Activated CD4-positive, alpha-beta T cell treated with anti-CD3 and anti-CD28 coated beads for 36 hours (primary cell): ENCODE measurements at places on chromosomes 7 and 10. TPM values are rescaled to one million over a fixed set of nuclear protein-coding genes. Genes with fewer than 3 reads are reported as not detected.
A peak's percentile ranks its signal among the peaks of the same experiment; 100 is the strongest.

- H3K36me3 ChIP-seq, result peaks cover 8% of the 10 kb centered on the region
- no peak for DNase-seq
- no peak overlapping the region for H3K4me3 ChIP-seq
- H3K27me3 ChIP-seq, result no peaks in the 10 kb centered on the region
These were observed 73.3 kb upstream of the RHEB start for GRCh38 chr7:151592868-151593486.

DNA sequence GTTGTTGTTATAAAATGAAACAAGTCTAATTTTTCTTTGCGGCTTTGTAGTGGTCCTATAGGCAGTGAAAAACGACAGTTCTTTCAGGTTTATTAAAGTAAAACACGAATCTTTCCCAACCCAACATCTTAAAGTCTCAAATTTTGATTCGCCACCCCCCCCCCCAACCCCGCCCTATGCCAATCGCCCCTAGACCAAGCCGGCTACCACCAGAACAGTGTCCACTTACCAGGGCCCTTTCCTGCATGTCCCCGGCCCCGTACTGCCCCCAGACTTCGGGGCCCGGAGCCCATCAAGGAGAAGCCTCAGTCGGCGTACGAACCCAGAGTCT is 335 bp upstream of the CHCHD1 start:
- peak overlapping the region; percentile 97 for H3K27ac ChIP-seq
- peak overlapping the region; percentile 82 for H3K4me3 ChIP-seq
- no peaks in the 10 kb centered on the region for H3K27me3 ChIP-seq
- DNase-seq, result no peak
- peaks cover 51% of the 10 kb centered on the region for H3K4me1 ChIP-seq

DNA sequence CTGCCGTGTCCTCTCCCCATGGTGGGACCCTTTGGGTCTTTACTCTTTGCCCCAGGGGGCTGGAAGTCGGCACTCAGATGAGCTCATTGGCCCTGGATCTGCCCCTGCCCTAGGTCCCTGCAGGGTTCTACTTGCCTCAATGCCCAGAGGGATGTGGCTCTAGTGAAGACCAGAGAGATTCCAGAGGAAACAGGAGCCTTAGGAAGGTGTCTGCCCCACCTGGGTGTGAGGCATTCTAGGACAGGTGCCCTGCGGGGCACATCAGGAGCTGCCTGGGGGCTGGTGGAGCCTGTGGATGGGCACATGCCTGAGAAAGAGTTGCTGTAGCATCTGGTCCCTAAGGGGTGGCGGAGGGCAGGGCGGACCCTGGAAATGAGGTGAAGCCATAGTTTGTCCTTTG is 128.6 kb downstream of the ADCY1 start:
- H3K36me3 ChIP-seq, result no peaks in the 10 kb centered on the region
- H3K27ac ChIP-seq, result no peak overlapping the region
- peaks cover 10% of the 10 kb centered on the region for H3K27me3 ChIP-seq

DNA sequence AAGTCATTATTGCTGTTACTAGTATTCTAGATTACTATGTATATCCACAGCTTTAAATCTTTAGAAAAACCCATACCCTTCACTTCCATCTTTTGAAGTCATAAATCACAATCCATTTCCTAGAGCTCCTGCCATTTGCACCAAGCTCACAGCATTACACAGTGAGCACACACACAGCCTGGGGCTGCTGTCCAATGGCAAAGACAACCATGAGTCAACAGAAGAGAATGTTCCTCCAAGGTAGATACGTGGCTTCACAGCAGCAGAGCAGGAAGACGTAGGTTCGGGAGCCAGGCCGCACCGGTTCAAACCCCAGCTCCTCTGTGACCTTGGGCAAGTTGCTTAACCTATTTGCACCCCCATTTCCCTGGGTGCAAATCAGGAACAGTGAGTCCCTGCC is 234.6 kb downstream of the DIP2C start:
- H3K27ac ChIP-seq, result peak overlapping the region; percentile 82
- H3K4me3 ChIP-seq, result peak overlapping the region; percentile 30
- H3K4me1 ChIP-seq, result peaks cover 43% of the 10 kb centered on the region

DNA sequence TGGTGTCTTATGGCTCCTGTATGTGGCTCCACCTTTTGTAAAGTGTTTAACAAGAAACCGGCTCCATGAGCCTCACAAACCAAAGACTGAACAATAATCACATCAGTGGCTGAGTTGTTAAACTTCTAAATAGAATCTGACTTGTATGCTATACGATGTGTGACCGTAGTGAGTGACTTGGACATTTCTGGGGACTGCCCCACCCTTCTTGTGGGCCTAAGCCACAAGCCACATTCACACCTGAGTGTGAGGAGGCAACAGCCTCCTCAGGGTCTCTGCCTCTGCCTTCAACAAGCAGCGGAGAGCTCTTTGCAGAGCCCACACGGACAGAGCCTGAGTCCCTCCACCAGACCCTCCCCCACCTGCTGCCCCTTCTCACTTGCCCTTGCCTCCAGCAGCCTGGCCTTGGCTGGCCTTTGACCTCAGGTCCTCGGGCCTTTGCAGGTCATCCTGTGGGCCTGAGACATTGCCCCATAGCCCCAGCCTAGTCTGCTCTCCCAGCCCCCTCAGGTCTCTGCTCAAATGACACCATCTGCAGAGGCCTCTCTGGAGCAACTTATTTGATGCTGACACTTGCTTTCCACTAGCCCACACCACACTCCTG is 156.8 kb upstream of the TNS3 start:
- peaks cover 2% of the 10 kb centered on the region for H3K27me3 ChIP-seq
- H3K36me3 ChIP-seq, result no peaks in the 10 kb centered on the region
- H3K27ac ChIP-seq, result no peak overlapping the region

DNA sequence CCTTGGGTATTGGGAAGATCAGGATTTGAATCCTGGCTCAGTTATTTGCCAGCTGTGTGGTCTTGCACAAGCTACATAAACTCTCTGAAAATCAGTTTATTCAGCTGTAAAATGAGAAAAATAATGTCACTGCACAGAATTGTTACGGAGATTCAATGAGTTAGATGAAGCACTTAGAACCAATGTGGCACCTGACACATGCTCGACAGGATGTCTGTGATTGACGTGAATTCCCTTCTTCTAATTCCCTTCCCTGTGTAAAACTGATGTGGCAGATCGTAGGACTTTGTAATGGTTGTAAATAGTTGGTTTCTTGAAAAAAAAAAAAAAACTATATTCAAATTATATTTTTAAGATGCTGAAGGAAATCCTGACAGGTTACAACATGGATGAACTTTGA is 249.9 kb upstream of the MKLN1 start:
- DNase-seq, result no peak
- peaks cover 52% of the 10 kb centered on the region for H3K4me1 ChIP-seq
- H3K27ac ChIP-seq, result no peak overlapping the region

DNA sequence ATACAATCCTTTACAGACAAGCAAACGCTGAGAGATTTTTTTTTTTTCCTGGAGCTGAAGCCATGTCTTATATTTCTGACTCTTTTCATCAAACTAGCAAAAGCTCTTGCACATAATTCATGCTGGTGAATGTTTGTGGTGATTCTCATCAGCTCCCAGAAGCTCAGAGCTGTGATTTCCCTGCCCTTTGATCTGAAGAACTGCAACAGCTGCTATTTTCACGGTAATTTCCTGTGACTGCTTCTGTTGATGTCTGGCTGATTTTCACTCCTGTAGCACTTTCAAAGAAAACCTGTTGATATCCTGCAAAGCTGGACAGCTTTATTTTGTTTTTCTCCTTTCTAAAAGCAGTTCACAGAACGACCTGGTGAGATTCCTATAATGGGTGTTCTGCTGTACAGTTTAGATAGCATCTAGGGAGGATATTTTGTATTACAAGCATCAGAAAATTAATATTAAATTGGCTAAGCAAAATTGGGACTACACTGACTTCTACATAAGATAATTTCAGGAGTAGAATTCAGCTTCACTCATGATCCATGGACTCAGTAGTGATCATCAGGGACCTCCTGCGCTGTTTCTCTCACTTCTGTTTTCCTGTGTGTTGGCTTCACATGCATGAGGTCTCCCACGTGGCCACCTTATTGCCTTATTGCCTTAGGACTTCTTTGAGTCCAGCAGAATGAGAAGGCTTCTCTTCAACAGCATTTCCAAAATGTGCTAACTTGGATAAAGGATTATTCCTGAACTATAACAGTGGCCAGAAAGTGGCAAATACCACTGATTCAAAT is 1111.6 kb upstream of the SORCS1 start:
- no peak overlapping the region for H3K27ac ChIP-seq
- H3K36me3 ChIP-seq, result no peaks in the 10 kb centered on the region
- H3K4me1 ChIP-seq, result no peaks in the 10 kb centered on the region

DNA sequence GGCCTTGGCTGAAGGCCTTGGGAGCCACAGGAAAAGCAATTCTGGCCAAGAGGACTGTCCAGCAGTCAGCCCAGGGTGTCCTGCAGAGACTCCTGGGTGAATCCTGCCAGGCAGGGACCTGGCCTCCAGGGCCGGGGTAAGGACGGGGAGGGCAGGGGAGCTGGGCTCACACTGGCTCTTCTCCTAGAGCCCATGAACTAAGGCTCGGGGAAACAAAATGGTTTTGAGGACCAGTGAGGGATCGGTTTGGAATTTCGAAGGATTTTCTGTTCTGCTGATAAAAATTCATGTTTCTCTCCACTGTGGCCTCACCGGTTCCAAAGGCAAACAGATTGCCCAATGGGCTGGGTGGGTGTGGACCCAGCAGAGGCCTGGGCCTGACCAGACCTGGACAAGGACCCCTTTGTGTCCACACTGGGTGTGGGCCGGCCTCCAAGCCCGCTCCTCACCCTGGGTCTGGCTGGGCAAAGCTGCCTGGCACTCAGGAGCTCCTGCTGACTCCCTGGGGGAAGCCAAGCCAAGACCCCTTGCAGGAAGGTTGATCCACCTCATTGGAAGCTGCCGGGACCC is 27.3 kb downstream of the FAM20C start:
- no peaks in the 10 kb centered on the region for H3K27me3 ChIP-seq
- no peaks in the 10 kb centered on the region for H3K36me3 ChIP-seq
- H3K4me1 ChIP-seq, result no peaks in the 10 kb centered on the region
- no peak overlapping the region for H3K27ac ChIP-seq
- DNase-seq, result no peak

DNA sequence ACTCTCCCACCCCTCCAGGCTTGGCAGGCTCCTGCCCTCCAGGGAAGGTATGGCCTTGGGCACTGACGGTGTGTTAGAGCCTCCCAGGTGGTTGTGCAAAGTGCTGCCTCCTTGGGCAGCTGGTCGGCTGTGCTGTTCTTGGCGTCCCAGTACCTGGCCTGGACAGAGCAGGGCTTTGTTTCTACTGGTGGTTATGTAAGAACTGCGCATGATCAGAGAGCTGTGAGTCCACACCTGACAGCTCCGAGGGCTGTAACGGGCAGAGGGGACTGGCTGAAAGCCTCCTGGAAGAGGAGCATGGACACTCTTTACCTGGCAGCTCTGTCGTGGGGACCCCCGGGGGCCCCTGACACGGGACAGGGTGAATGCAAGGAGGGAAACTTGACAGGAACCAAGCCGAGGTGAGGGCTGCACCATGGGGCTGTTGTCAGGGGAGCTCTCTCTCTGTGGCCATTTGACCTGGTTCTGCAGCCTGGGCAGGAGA is 3.1 kb upstream of the SFRP5 start:
- peaks cover 9% of the 10 kb centered on the region for H3K4me1 ChIP-seq
- peaks cover 23% of the 10 kb centered on the region for H3K27me3 ChIP-seq

DNA sequence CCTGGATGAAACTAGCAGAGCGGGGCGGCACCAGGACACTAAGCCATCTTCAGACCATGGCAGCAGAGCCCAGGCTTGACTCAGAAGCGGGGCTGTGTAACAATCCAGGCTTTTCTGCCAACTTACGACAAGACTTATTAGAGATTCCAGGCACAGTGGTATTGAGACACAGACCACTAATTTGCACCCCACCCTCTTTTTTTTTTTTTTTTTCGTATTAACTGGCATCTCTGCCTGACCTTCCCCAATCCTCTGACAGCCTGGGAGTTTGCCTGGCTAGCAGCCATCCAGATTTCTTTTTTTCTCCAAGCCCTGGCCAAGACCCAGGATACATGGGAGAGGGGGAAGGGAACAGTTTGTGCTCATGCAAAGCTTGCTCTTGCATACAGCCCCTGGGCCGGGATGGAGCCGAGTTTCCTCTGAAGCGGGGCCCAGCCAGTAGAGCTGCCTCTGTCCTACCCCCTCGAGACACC is 182.4 kb downstream of the PLXNA4 start:
- H3K4me1 ChIP-seq, result no peaks in the 10 kb centered on the region
- peaks cover 2% of the 10 kb centered on the region for H3K27me3 ChIP-seq
- DNase-seq, result no peak
- no peak overlapping the region for H3K4me3 ChIP-seq
- no peak overlapping the region for H3K27ac ChIP-seq

DNA sequence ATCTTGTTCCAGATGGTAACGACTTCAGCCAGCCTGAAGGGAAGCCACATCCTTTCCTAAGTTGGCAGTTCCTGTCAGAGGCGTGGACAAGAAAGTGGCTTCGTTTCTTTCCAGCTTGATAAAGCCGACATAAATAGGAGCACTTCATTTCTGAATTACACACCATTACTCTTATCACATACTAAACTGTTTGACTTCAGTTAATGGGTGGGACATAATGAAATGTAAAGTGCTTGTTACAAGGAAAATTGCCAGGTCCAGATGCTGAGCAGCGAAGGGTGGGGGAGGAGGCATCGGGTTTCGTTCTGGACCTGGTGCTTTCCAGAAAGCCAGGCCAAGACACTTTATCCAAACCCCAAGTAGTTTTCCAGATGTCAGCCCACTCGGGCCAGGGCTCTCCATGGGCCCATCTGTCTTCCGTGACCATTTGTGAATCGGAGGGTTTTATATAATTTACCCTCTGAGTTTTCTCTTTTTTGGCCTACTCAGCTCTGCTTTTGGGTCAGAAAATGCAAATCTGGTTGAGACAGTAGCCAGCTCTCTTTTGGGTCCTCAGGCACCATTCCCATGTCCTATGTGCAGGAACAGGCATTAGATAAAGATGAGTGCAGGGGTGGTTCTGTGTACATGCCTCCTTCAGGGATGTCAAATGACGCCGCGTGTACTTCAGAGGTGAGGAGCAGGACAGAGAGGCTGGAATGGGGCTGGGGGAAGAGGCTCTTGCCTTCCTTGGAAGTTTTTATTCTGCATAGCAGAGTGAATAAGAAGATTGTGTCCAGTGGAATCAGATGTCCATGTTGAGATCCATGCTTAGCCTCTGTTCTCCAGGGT is 90.2 kb downstream of the TACC2 start:
- H3K27ac ChIP-seq, result no peak overlapping the region
- no peak for DNase-seq
- no peak overlapping the region for H3K4me3 ChIP-seq
- H3K36me3 ChIP-seq, result no peaks in the 10 kb centered on the region

The CAV2 gene
- not detected for total RNA-seq
